Mucosa of gallbladder (tissue), 1 donor: ENCODE measurements at places on chromosomes 6 and 20.

DNA sequence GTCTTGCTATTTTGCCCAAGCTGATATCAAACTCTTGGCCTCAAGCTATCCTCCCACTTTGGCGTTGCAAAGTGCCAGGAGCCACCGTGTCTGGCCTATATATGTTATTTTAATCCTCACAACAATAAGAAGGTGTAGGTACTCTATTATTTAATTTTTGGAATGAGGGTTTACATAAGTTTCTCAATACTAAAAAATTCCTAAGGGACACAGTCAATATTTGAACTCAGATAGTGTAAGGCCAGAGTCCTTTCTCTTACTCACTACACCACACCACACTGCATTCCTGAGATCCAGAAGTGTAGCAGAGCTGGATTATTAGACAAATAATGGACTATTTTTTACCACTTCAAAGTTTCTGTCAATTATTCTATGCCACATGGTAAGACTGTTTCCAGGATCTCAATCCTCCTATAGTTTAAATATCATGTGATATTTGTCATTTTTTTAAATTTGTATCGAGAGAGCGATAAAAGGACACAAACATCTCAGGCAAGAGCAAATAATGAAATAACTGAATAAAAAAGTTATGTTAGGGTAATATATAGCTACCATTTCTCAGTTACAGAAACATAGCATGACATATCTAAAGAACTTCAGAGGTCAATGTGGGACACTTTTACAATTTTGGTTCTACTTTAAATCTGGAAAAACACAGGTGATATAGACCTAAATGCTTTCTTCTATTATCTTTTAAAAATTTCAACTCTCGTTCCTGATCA, 162.2 kb upstream of the THEMIS start:
- DNase-seq = no peak

GRCh38 chr6:132961610-132962009, 147.2 kb downstream of the RPS12 start:
- DNase-seq = no peak

DNA sequence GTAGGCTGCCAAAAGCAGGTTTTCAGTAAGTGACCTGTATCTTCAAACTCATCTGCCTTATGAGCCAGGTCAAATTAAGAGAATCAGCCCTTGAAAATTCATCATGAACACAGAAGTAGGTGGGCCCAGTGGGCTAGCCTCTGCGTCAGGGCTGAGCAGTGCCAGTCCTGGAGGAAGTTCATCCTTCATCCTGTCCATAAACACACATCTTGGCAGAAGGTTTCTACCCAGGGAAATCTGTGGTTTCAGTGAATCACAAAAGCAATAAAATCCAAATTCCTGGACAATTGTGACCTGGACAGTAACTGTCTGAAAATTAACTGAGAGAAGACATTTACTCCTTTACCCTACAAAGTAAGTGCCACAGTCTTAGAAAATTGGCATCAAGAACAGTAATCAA, 72.4 kb downstream of the ATG5 start:
- DNase-seq = no peak

GRCh38 chr6:48061265-48061990, 49.6 kb downstream of the PTCHD4 start:
- DNase-seq = no peak

GRCh38 chr6:23559587-23560343, 566.2 kb upstream of the NRSN1 start:
- peak; percentile 67 for DNase-seq

DNA sequence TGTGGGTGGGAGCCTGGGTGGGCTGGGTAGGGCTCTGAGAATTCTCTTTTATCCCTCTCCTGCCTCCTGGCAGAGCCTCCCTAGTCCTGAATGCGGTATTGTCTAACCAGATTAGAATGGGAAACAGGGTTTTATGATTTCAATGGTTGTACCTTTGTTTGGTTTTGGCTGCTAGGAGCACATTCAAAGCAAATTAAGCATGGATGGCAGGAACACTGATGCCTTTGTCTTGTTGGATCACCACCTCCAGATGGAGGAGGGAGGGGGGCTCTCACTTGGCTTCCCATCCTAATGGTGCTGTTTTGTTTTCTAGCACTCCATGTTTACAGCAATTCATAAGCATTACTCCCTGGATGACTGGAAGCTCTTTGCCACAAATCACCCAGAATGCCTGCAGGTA, 11.6 kb downstream of the GMPR start:
- no peak for DNase-seq

- no peak for DNase-seq
Measured at GRCh38 chr6:137261761-137262160, 42.6 kb upstream of the IFNGR1 start.

DNA sequence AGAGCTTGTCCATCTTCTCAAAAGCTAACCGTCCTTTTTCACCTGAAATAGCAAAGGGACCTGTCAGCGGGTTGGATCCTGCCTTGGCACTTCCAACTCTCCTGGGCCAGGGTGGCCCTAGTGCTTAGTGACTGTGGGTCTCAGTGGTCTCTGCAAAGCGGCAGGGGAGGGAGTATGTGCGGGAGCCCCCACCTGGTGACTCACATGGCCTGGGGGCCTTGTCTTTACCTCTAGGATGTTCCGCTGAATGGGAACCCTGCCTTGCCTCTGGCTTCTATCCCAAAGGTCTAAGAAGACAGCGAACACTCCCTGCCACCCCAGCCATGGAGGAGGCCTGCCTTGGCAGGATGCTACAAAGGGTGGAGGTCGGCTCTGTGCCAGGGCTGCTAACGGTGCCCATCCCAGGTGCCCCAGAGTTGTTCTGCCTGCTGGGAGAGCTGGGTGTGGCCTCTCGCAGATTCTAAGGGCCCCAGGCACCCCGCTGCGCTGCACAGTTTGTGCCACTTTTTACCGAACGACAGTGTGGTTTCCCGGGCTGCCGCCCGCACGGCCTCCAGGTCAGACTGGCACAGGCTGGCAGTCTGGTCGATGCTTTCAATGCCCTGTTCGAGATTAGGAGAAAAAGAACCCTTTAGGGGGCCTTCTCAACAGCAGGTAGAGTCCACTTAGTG, 77.2 kb downstream of the PTPN1 start:
- DNase-seq = no peak

DNA sequence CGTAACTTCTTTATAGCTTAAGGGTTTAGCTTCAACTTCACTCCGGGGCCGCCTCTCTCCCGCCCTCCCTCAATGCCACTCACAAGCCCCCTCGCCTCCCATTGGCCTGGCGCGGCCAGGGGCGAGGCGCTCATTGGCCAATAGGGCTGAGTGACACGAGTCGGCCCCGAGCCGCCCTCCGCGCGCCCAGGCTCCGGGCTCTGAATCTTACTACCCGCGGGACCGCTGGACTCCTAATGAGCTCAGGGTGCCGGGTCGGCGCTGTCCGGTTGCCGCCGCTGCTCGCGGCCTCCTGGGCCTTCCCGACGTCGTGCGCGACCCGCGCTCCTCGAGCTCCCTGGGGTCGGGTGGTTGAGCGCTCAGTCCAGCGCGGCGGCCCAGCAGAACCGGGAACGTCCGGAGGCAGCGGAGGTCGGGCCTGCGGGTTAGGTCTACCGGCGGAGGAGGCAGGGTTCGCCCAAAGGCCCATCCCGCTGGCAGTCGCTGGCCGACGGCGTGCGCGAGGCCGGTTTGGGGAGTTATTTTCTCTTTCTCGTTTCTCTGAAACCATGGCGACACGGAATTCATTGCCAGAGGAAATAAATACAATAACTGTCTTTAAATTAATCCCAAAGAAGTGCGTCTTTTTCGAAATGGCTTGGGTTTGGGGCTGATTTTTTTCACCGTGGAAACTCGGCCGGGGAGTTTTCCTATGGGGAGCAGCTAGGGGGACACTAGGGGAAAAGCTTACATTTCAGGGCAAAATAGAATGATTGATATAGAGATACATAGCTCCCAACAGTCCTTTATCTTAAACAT, at the start of gene SIM1:
TSS of gene SIM1 (minus strand) at position 19 of the 798 bp plus-strand sequence. CDS start 1,453 bp downstream, outside the sequence.
- DNase-seq = no peak

GRCh38 chr20:14925300-14925699, 587.9 kb upstream of the FLRT3 start:
- no peak for DNase-seq

DNA sequence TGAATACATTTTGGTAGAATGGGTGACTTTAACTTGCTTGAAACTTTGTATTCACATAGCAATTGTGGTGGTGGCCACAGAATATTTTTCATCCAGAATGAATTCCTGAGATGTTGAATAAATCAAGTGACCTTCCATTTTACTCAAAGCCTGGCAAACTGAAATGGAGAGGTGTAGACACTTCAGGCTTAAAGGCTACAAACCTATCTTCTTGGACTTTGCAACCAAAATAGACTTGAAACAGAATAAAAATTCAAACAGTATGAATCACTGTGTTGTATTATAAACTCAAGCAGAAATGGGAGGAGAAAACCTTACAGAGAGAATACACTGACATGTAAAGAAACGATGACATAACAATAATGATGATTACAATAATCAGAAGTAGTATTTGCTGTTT, 371.6 kb downstream of the BCKDHB start:
- no peak for DNase-seq

- no peak for DNase-seq
Measured at GRCh38 chr6:34904990-34905613, 16.0 kb downstream of the ANKS1A start.

DNA sequence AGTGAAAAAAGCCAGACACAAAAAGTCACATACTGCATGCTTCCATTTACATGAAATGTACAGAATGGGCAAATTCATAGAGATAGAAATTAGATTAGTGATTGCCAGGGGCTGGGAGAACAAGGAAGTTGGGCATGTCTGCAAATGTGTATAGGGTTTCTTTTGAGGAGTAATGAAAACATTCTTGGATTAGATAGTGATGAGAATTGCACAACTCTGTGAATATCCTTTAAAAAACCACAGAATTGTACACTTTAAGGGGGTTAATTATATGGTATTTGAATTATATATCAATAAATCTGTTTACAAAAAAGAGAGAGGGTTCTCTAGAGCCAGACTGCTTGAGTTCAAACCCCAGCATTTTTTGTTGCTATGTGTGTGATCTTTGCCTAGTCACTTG, 188.1 kb downstream of the CDC5L start:
- no peak for DNase-seq

- DNase-seq = no peak
Measured at GRCh38 chr6:97174471-97174870, 108.5 kb downstream of the MMS22L start.

DNA sequence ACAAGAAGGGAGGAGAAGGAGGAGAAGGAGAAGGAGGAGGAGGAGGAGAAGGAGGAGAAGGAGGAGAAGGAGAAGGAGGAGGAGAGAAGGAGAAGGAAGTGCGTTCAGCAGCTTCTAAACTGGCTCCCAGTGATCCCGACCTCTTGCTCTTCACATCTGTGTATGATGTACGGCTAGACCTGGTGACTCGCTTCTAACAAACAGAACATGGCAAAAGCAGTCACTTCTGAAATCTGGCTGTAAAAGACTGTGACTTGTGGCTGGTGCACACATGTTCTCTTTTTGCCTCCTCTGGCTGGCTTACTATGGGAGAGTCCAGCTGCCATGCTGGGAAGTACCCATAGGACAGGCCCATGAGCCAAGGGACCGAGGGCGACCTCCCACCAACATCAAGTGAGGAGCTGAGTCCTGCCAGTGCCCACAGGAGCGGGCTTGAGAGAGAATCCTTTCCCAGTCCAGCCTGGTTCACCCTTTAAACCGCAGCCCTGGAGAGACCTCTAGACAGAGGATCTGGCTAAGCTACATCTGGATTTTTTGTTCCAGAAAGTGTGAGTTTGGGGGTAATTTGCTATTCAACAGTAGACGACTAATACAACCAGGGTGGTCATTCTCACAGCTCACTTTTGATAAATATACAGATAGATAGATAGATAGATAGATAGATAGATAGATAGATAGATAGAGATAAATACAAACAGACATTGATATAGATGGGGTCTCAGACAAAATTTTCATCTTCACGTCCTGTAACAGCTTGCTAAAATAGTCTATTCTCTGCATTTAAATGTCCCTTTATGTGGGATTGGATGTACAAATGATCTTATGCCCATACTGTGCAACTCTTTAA, 42.3 kb downstream of the RPP40 start:
- DNase-seq = no peak

- DNase-seq = no peak
Measured at GRCh38 chr6:109237077-109237985, 142.0 kb downstream of the CEP57L1 start.
